Stimulated activated CD4-positive, alpha-beta T cell treated with anti-CD3 and anti-CD28 coated beads, Interleukin-12 subunit alpha, Interleukin-12 subunit beta, amount 100 ng/mL, for 48 hours (primary cell): ENCODE measurements at places on chromosomes 4 and X.

GRCh38 chr4:169437299-169438047 is 166.7 kb upstream of the SH3RF1 start:
- DNase-seq = no peak

GRCh38 chrX:86421771-86422170 is 273.5 kb downstream of the DACH2 start:
- no peak for DNase-seq

DNA sequence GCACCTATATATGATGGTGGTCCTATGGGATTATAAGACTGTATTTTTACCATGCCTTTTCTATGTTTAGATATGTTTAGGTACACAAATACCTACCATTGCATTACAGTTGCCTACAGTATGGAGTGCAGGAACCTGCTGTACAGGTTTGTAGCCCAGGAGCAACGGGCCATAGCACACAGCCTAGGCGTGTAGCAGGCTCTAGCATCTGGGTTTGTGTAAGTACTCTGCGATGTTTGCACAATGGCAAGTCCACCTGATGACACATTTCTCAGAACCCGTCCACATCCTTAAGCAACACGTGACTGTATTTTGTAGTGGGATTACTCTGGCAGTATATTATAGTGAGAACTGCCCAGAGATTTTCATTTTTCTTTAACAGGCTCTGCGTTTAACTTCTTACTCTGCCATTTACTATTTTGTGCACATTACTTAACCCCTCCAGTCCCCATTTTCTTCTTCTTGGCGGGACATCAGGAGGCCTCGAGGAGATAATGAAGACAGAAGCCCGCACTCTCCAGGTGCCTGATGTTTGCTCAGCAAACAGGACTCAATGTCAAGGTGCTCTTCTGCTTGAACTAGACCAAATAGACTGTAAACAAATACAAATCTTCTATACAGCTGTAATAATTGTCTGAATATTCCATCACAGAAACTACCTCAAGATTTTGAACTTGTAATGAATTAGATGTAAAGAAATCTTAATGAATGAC is 102.0 kb upstream of the PDLIM3 start:
- DNase-seq = no peak

- no peak for DNase-seq
These were observed 170.3 kb upstream of the KIT start for GRCh38 chr4:54487491-54487890.

GRCh38 chrX:24215272-24215671 is 65.7 kb downstream of the ZFX start:
- no peak for DNase-seq

- no peak for DNase-seq
These were observed 248.6 kb upstream of the JADE1 start for GRCh38 chr4:128560754-128561495.

- peak; percentile 90 for DNase-seq
These were observed at the start of gene OGT for GRCh38 chrX:71532753-71533425. TSS of gene OGT (plus strand) at chrX:71533104. CDS start at chrX:71533300, 196 bp downstream.

DNA sequence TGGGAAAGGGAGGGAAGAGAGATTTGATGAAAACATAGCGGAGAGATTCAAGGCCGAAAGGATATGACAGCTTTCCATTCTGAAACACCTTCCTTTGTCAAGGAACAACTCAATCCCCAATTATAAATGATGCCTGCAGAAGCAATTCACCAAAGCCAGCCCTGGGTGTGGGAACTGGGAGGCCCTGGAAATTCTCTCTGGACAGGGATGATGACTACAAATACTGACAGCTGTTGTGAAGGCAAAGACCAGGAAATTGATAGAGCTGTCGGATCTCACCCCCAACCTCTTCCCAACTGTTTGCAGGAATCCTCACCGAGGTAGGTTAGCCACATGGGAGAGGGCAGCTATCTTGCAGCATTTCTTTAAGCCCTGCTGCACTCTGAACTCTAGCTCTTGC is 54.3 kb downstream of the CCDC149 start:
- no peak for DNase-seq

DNA sequence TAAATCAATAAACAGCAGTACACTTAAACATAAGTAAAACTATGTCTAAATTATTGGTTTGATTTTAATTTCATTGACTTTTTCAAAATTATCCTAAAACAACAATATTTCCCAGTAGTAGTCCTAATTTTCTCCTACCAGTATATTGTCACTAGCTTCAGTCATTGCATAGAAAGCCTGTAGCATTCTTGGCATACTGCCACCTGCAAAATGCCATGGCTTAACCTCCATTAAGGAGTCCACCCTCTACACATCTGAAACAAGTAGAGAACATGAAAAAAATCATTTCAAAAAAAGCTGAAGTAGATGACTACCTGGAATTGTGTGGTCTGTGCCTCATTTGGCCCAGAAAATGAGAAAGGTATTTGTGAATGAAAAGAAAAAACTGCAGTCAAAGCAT is 348.5 kb downstream of the INPP4B start:
- no peak for DNase-seq

DNA sequence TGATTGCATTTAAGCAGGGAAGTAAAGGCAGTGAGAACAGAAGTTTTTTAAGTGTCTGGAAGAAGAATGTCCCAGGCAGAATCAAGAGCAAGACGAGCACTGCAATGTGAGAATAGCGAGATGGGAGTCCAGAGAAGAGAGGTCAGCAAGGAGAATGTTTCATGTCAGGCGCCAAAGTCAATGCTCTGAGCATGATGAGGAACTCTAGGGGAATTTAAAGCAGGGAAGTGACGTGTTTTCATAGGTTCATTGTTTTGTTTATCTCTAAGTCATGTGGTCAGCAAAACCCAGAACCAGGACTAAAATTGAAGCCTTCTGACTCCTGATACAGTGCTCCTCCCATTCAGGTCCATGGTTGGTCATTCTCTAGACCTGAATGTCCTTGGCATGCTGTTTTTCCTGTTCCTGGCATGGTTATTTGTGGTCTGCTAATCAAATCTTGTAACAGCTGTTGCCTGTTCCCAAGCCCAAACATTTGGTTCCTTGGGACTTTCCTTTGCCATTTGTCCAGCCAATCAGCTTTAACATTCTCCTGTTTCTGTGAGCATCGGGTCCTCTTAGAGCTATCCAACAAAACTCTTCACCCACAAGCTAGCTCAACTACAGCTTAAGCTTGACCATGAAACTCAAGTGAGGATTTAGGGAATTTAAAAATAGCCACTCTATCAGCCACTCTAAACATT is 37.7 kb downstream of the PTCHD1 start:
- no peak for DNase-seq

DNA sequence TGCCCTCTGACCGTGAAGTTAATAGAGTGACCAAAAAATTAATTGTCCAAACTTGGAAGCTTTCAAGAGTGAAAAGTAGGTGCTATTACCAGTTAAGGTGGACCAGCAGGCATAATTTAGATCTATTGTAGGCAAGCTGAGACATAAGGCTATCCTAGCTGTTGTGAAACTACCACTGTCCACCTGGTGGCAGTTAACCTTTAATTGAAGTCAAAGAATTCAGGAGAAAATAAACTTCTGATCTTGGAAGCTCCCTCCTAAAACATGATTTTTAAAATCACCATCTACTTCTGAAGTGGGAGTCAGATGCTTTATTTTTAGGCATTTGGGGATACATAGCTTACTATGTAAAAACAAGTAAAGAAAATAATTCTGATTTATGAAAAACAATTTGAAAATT is 636.3 kb upstream of the HTR2C start:
- no peak for DNase-seq

DNA sequence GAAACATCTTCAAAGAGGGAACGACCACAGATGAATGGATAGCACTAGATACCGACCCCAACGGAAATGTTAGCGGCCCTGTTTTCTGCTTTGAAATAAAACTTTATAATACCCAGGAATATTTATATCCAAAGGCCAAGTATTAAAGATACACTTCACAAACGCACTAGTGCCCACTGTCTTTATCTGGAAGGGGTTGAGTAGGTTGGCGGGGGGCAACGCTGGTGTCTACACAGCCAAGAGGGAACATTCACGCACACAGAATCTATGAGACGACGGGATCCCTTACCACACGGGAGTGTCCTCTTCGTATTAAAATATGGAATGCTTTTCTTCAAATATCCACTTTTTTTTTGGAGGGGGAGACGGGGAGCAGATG is 3.3 kb downstream of the HAND2 start:
- no peak for DNase-seq

GRCh38 chrX:10172877-10173276 is 16.1 kb downstream of the CLCN4 start:
- no peak for DNase-seq

DNA sequence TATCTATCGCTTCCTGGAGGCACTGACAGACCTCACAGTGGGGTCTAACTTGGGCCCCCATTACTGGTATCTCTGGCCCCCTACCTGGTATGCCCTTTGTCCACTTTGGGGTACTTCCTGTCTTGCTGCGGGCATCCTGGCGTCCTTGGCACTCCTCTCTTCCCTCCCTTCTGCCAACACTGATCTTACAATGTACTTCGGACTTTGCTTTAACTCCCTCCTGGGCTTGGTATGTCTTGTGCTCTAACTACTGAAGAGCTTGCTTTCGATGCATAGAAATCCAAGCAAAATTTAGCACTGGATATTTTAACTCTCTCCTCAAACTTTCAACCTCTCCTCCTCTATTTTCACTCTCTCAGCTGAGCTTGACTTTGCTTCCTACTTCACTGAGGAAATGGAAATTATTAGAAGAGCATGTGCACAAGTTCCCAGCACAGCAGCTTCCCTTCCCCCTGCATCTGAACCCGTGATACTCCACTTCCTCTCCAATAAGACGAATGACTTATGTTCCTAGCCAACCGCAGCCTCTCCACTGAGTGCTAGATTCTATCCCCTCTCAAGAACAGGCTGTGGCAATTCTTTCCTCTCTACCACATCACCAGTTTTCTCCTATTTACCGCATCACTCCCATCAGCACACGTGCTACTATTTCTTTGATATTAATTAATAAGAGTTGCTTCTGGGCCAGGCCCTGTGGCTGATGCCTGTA is 52.9 kb downstream of the SUPT20HL2 start:
- no peak for DNase-seq

DNA sequence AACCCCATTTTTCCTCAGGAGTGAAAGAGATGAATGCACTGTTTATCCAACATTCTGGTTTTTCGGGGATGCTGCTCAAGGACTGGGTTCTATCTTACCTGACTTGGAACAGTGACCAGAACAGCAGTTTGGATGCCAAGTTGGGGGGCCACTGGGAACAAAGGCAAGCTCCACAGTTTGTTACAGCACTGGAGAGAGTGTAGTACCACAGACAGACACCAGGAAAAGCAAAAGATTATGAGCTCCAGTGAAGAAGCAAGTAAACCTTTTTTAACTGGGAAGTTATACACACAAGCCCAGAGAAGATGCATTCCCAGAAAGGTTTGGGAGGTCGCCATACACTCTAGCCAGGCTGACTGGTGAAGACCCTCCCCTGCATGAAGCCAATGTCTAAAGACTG is 13.6 kb downstream of the C4orf36 start:
- no peak for DNase-seq

DNA sequence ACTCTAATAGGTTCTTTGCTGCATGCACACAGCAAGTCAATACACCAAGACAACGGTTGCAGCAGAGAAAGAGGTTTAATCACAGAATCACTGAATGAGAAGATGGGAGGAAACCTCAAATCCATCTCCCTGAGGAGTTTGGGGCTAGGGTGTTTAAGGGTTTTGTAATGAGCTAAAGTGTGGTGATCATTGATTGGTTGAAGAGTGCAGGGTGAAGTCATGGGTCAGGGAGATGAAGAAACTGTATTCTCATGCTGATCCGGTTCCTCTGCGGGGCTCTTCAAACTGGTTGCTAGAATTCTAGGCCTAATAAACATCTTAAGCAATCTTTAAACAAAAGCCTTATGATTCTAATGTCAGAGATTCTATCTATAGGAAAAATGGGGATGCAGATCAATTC is 432.5 kb upstream of the FAM47C start:
- DNase-seq = no peak

DNA sequence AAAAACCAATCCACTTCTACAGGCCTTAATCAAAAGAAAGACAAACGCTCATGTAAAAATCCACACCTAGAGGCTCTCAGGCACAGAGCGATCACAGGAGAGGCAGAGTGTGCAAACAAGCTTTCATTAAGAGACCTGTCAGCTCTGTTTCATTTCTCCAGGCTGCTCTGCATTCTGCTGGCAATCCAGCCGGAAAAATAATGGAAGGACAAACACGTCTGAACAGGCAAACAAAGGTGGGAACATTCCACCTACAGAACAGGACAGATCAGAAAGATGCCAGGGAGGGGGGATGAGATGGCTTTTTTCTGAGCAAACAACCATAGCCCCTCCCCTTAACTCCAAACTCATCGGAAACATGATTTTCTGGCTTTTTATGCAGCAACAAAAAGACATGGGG is 9.7 kb downstream of the SOD3 start:
- DNase-seq = no peak

DNA sequence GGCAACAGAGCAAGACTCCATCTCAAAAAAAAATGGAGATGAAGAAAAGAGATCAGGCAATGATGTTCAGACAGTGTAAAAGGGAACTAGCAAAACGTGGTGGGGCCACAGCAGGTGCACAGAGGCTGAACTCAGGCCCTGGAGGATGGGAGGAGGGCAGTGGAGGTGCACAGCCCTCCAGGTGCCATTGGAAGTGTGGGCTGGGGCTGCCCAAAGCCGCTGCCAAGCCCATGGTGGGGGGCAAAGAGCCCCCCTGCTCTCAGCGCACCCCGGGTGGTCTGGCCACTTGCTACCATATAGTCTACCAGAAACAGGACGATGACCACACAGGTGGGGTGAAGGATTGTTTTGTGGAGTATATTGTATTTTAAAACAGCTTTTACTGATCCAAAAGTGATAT is 7.1 kb downstream of the TMEM271 start:
- DNase-seq = no peak

- no peak for DNase-seq
These were observed 41.6 kb upstream of the EDA2R start for GRCh38 chrX:66680451-66680850.

DNA sequence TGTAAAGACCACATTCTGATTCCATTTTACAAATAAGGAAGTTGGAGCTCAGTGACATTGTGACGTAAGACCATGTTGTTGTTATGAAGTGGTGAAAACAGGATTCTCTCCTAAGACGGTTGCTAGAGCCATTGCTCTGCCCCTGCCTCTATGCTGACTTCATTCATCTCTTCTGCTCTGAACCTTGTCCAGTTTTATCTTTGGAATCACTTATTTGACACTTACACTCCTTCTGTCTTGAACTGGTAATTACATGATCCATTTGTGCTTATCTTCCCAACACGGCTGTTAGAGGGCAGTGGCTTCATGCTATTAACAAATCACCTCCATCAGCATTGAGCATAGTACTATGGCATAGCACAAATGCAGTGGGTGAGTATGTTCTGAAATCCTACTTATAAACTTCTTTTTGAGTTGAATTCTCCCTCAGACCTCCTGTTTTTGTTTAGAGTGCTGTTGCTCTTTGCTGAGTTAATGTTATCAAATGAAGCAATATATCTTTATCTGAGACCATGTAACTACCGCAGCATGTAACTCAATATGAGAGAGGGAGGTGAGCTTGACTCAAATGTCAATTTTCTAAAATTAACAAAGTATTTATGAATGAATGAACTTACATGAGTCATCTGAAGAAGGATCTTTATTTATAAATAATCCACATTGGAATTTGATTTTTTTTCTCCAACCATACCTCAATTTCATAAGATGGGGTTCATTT is 177.8 kb downstream of the RASL11B start:
- DNase-seq = no peak

- DNase-seq = no peak
These were observed 7.1 kb downstream of the CA5B start for GRCh38 chrX:15745179-15745578.
